Pulmonary artery endothelial cell (primary cell): ENCODE measurements at places on chromosomes 12 and 14. TPM values are rescaled to one million over a fixed set of nuclear protein-coding genes. Genes with fewer than 3 reads are reported as not detected.

Gene EGLN3
- 0.21 and 1.5 TPM in 2 replicates for total RNA-seq

GRCh38 chr12:12583510-12584178 is 21.0 kb upstream of the DUSP16 start:
- no peak for DNase-seq

DNA sequence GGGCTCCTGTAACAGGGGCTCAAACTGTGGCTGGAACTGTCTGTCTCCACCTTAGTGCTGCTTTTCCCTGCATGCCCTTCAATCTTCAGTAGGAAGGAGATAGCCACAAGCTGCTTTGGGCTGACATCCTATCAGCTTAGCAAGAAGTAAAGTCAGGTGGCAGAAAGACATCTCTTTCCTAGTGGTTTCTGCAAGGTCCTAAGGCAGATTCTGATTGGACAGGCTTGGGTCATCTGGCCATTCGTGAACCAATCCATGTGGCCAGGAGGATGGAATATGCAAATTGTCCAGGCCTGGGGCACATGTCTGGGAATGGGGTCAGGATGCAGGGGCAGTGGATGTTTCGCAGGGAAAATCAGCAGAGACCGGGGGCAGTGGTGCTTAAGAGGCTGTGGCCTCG is 5.2 kb downstream of the RITA1 start:
- DNase-seq = no peak

GRCh38 chr14:30958555-30959407 is 66.7 kb upstream of the AP4S1 start:
- no peak for DNase-seq

DNA sequence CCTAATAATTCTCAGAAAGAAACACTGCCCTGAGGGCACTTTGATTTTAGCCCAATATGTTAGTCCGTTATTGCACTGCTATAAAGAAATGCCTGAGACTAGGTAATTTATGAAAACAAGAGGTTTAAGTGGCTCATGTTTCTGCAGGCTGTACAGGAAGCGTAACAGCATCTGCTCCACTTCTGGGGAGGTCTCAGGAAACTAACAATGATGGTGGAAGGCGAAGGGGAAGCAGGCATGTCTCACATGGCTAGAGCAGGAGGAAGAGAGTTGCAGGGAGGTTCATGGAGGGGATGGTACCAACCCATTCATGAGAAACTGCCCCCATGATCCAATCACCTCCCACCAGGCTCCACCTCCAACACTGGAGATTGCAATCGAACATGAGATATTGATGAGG is 49.4 kb upstream of the RERG start:
- DNase-seq = no peak
